ENCODE measurements at places on chromosomes 6 and 20.

GRCh38 chr6:114312931-114313330 is 29.9 kb downstream of the HS3ST5 start:
- H3K27ac ChIP-seq, result no peak overlapping the region
- H3K27me3 ChIP-seq, result no peaks in the 10 kb centered on the region
- DNase-seq, result no peak

DNA sequence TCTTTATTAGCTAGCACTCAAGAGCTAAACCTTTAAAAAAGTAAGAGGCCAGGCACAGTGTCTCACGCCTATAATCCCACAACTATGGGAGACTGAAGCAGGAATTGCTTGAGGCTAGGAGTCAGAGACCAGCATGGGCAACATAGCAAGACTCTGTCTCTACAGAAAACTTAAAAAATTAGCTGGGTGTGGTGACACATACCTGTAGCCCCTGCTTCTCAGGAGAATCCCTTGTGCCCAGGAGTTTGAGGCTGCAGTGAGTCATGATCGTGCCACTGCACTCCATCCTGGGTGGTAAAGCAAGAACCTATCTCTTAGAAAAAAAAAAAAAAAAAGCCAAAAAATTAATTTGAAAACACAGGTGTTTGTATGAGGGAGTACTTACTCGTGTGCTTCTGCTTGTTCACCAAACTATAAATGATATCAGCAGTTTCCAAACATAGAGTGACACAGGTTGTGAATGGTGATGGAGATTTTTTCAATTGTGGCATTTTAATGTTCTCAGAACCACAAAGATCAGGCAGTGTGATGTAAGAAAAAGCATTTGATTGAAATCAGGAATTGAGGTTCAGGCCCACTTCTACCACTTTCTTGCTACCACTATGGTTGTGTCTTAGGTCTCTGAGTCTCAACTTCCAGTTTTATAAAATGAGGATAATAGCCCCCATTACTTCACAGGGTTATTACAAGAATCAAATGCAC is 104.9 kb downstream of the FOXO3 start:
- peaks cover 2% of the 10 kb centered on the region for H3K4me1 ChIP-seq
- no peak overlapping the region for H3K4me3 ChIP-seq
- no peaks in the 10 kb centered on the region for H3K27me3 ChIP-seq

GRCh38 chr6:85675030-85675819 is 32.5 kb upstream of the SYNCRIP start:
- H3K27me3 ChIP-seq, result no peaks in the 10 kb centered on the region
- peaks cover 53% of the 10 kb centered on the region for H3K36me3 ChIP-seq
- no peak overlapping the region for H3K27ac ChIP-seq

DNA sequence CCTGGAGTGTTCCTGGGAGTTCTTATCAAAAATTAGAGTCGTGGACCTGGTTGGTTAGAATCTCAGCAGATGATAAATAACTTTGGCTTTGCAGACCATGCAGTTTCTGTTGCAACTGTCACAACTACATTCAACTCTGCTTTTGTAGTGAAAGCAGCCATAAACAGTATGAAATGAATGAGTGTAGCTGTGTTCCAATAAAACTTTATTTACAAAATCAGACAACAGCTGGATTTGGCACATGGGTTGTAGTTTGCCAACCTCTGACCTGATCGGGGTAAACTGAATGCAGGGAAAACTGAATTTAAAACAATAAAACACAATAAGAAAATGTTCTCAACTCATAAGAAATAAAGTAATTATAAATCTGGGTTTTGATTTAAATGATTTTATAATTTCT is 513.8 kb downstream of the CDKAL1 start:
- H3K4me1 ChIP-seq, result no peaks in the 10 kb centered on the region
- H3K4me3 ChIP-seq, result no peak overlapping the region
- no peaks in the 10 kb centered on the region for H3K36me3 ChIP-seq
- no peaks in the 10 kb centered on the region for H3K27me3 ChIP-seq
- no peak for DNase-seq
- H3K27ac ChIP-seq, result no peak overlapping the region

DNA sequence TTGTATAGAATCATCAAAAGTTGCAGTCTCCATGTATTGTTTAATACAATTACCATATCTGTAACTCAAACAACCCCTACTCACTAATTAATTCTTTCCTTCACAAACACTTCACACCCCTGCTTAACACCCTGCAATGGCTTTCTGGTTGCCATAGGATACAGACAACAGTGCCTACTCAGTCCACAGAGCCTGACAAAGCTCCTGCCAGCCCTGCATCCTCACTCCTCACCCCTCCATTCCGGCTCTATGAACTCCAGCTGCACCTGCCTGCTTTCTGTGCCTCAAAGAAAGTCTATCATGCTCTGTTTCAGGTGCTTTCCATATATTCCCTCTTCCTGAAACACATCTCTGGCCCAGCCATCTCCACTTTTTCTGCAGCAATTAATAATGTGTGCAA is 253.4 kb downstream of the HACE1 start:
- no peak overlapping the region for H3K27ac ChIP-seq
- peak; percentile 34 for DNase-seq
- H3K4me3 ChIP-seq, result no peak overlapping the region
- no peaks in the 10 kb centered on the region for H3K4me1 ChIP-seq
- H3K36me3 ChIP-seq, result no peaks in the 10 kb centered on the region

GRCh38 chr20:36744243-36744642 is 1.6 kb downstream of the NDRG3 start:
- H3K27me3 ChIP-seq, result no peaks in the 10 kb centered on the region
- no peaks in the 10 kb centered on the region for H3K4me1 ChIP-seq
- no peak for DNase-seq
- peak overlapping the region; percentile 27 for H3K4me3 ChIP-seq
- H3K27ac ChIP-seq, result no peak overlapping the region

DNA sequence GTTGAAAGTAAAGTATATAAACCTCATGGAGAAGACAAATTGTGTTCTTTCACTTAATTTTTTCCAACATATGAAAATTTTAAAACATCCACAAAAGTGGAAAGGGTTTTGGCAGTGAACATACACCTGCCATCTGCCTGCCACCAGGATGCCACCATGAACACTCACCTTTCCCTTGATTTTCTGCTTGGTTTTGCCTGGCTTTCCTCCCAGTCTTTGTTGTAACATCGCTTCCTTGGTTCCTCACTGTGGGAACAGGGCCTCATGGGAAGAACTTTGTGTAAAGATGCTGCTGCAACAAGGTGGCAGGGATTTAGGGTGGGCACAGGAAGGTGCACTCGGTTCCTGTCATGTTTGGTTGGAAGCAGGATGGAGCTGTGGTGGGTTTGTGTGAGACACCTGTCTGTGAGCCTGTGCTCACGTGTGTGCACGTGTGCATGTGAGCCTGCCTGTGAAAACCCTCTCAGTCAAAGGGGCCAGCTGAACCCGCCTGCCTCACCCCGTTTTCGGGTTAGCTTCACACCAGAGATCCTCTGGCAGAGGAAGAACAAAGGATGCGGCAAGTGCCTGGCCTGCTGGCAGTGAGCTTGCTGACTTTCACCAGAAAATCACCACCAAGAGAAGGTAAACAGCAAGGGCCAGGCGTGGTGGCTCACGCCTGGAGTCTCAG is 11.0 kb upstream of the RBM38 start:
- no peak overlapping the region for H3K27ac ChIP-seq
- H3K4me1 ChIP-seq, result no peaks in the 10 kb centered on the region
- no peak overlapping the region for H3K4me3 ChIP-seq
- DNase-seq, result no peak

DNA sequence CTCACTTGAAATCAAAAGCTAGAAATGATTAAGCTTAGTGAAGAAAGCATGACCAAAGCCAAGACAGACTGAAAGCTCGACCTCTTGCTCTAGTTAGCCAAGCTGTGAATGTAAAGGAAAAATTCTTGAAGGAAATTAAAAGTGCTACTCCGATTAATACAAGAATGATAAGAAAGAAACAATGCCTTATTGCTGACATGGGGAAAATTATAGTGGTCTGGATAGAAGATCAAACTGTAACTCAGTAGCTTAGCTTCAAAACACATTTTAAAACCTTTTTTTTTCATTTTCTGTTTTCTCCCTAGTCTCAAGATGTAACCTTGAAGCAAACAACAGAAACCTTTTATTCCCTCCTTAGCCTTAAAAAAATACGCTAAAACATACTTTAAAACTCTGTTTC is 11.4 kb upstream of the GJE1 start:
- DNase-seq, result no peak
- no peaks in the 10 kb centered on the region for H3K4me1 ChIP-seq
- no peak overlapping the region for H3K27ac ChIP-seq

- peaks cover 39% of the 10 kb centered on the region for H3K36me3 ChIP-seq
- no peaks in the 10 kb centered on the region for H3K27me3 ChIP-seq
- H3K27ac ChIP-seq, result no peak overlapping the region
- no peak for DNase-seq
- no peak overlapping the region for H3K4me3 ChIP-seq
Observed at GRCh38 chr6:14375930-14376329, 258.4 kb downstream of the CD83 start.

GRCh38 chr6:34061348-34061747 is 84.5 kb downstream of the GRM4 start:
- no peak for DNase-seq
- H3K27ac ChIP-seq, result no peak overlapping the region
- H3K27me3 ChIP-seq, result no peaks in the 10 kb centered on the region
- no peak overlapping the region for H3K4me3 ChIP-seq
- H3K36me3 ChIP-seq, result no peaks in the 10 kb centered on the region
- H3K4me1 ChIP-seq, result no peaks in the 10 kb centered on the region

DNA sequence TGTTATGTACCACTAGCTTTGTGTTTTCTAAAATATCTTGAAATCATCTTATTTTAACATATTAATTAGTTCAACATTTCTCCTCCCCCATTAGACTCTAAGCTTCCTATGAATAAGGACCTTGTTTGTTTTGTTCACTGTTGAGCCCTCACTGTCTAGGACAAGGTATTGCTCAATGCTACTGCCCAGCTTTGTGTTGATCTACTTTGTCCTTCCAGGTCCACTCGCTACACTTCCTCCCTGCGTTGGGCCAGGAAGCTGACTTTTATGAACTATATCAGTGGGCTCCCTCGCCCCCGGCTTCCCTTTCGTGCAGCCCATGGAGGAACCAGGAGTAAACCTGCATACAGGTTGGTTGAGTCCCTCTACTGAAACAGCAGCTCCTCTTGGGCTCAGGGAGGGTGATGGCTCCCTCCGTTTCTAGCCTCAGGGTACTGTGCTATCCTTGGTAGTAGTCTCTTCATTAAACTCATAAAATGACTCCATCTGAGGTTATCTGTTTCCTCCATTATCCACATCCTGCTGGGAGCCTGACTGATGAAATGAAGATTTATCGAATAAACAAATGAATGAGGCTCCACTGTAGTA is 272.5 kb downstream of the CLIC5 start:
- no peak overlapping the region for H3K4me3 ChIP-seq
- H3K4me1 ChIP-seq, result no peaks in the 10 kb centered on the region
- no peak overlapping the region for H3K27ac ChIP-seq
- DNase-seq, result no peak
- no peaks in the 10 kb centered on the region for H3K27me3 ChIP-seq

GRCh38 chr6:122696079-122696478 is 83.4 kb upstream of the FABP7 start:
- no peak overlapping the region for H3K4me3 ChIP-seq
- no peak overlapping the region for H3K27ac ChIP-seq
- H3K36me3 ChIP-seq, result no peaks in the 10 kb centered on the region
- H3K4me1 ChIP-seq, result no peaks in the 10 kb centered on the region
- H3K27me3 ChIP-seq, result no peaks in the 10 kb centered on the region
- DNase-seq, result no peak

- no peak overlapping the region for H3K4me3 ChIP-seq
- H3K36me3 ChIP-seq, result peaks cover 57% of the 10 kb centered on the region
- DNase-seq, result no peak
- no peaks in the 10 kb centered on the region for H3K4me1 ChIP-seq
- no peak overlapping the region for H3K27ac ChIP-seq
- H3K27me3 ChIP-seq, result no peaks in the 10 kb centered on the region
Observed at GRCh38 chr20:49112596-49113274, 66.6 kb downstream of the CSE1L start.

- H3K36me3 ChIP-seq, result no peaks in the 10 kb centered on the region
- no peak overlapping the region for H3K4me3 ChIP-seq
- H3K4me1 ChIP-seq, result no peaks in the 10 kb centered on the region
- no peaks in the 10 kb centered on the region for H3K27me3 ChIP-seq
- no peak for DNase-seq
- no peak overlapping the region for H3K27ac ChIP-seq
Observed at GRCh38 chr20:50339466-50339901, 148.9 kb downstream of the CEBPB start.

DNA sequence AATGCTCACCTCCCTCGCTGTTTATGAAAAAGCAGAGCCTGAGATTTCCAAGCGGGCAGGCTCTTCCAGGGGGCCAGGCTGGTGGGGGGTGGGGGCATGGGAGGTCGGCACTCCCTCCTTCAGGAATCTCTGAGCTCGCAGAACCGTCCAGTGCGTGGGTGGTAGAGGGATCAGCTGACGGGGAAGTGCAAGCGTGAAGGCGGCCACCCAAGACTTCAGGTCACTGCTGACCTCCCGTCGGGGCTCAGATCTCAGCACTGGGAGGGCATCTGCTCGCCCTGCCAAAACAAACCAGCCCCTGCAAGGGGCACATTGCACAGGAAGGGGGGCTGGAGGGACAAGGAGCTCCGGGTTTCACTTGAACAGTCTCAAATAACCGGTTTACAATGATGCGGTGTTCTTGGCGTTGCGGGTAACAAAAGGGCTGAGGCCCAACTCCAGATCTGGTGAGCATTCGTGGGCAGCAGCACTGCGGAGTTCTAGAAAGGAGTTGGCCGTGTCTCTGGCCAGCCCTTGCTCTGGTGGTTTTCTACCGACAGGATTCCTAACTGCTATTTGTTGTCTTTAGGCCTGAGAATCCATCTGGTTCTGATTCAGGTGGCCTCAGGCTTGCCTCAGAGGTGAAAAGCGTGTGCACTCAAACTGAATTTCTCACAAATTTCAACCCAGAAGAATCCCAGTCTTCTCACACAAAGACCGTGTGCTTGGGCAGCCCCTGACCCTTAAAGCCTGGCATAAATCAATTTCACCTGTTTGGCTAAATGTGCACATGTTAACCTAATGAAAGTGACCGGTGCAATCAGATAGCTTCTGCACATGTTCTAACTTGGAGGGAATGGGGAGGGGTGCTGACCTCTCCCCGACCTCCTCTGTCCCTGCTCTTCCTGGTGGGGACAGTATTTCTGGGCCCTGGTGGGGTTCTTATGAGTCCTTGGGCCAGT is 191.6 kb downstream of the MYLK4 start:
- H3K27ac ChIP-seq, result no peak overlapping the region
- no peak for DNase-seq
- H3K27me3 ChIP-seq, result no peaks in the 10 kb centered on the region

GRCh38 chr6:161169696-161170095 is 104.2 kb downstream of the AGPAT4 start:
- no peaks in the 10 kb centered on the region for H3K27me3 ChIP-seq
- peaks cover 8% of the 10 kb centered on the region for H3K4me1 ChIP-seq
- H3K4me3 ChIP-seq, result no peak overlapping the region
- no peak overlapping the region for H3K27ac ChIP-seq
- no peak for DNase-seq

- no peaks in the 10 kb centered on the region for H3K27me3 ChIP-seq
- H3K27ac ChIP-seq, result no peak overlapping the region
- H3K4me3 ChIP-seq, result no peak overlapping the region
- H3K36me3 ChIP-seq, result peaks cover 52% of the 10 kb centered on the region
- DNase-seq, result no peak
Observed at GRCh38 chr6:43570876-43571441, 4.9 kb downstream of the XPO5 start.

Data from H9 (cell line).